GM12878 (cell line): ENCODE measurements at places on chromosomes 5 and 9.

DNA sequence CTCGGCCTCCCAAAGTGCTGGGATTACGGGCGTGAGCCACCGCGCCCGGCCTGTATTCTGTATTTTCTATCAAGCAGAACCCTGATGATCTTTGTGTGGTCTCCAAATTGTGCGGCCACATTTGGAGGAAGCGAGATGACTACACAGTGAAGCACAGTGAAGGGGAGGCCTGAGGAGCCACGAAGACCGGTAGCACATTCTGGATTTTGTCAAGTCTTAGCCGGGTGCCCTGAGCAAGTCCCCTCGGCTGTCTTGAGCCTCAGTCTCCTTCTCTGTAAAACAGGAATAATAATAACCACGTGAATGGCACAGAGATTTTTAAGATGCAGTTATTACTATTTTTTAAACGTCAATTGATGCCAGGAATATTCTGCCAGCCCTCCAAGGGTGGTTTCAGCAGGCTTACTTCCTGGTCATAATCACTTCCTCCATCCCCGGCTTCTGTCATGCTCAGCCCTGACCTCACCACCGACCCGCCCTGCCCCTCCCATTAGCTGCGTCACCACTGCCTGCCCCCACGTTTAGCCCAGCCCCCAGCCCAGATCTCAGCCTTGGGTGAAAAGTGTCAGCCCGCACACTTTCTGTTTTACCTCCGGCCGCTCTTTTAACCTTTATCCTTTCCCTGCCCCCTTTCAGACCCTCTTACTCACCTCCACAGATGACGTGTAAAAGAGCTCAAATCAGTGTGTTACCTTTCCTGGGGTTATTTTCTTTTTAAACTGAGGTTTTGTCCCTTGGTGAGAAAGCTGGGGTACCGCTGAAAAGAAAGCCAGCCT, 27.0 kb upstream of the ERGIC1 start:
- H3K4me1 ChIP-seq: peaks cover 6% of the 10 kb centered on the region
- no peaks in the 10 kb centered on the region for H3K36me3 ChIP-seq
- H3K27me3 ChIP-seq: no peaks in the 10 kb centered on the region
- peak; percentile 81 for DNase-seq
- H3K4me3 ChIP-seq: peak overlapping the region; percentile 62

GRCh38 chr9:78566521-78566920, 269.6 kb downstream of the PSAT1 start:
- H3K27ac ChIP-seq: no peak overlapping the region
- H3K27me3 ChIP-seq: no peaks in the 10 kb centered on the region
- H3K36me3 ChIP-seq: no peaks in the 10 kb centered on the region
- H3K4me1 ChIP-seq: no peaks in the 10 kb centered on the region

GRCh38 chr5:120535900-120536299, 71.8 kb downstream of the PRR16 start:
- H3K27me3 ChIP-seq: no peaks in the 10 kb centered on the region
- no peak overlapping the region for H3K4me3 ChIP-seq
- no peak overlapping the region for H3K27ac ChIP-seq
- H3K36me3 ChIP-seq: no peaks in the 10 kb centered on the region
- no peaks in the 10 kb centered on the region for H3K4me1 ChIP-seq
- DNase-seq: no peak

DNA sequence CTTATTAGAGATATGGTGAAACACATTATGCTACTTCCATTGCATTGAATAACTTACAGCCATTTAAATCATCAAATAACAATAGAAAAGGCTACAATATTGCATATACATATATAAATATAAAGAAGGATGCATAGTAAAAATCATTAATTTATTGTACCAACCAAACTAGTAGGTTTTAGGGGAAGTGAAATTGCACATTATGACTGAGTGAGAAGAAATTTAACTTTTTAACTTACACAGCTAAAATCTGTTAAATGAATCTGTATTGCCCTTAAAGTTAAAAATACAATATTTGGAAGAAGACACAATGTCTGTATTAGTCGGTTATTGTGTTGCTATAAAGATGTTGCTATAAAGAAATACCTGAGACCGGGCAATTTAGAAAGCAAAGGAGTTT, 2073.7 kb upstream of the ACO1 start:
- no peaks in the 10 kb centered on the region for H3K36me3 ChIP-seq
- no peak for DNase-seq
- H3K27ac ChIP-seq: no peak overlapping the region
- H3K27me3 ChIP-seq: no peaks in the 10 kb centered on the region
- no peak overlapping the region for H3K4me3 ChIP-seq
- H3K4me1 ChIP-seq: no peaks in the 10 kb centered on the region

DNA sequence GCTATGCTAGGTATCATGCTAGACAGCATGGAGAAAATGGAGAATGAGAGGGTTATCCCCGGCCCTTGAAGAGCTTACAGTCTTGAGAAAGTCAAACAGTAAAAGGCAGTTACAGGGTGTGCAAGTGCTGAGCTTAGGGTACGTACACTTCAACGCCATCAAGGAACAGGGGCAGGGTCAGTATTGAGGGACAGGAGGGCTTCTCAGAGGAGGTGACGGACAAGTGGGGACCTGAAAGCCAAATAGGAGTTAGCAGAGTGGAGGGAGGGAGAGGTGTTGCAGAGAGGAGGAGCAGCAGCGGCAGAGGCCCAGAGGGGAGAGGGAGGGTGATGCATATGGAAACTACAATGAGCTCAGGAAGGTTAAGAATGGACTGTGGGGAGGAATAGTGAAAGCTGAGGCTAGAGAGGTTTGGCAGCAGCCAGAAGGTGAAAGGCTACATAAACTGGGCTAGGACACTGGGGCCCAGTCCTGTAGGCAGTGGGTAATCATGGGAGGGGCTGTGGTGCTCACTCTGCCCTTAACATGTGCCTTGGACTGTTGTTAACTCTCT, 88.0 kb downstream of the NRG2 start:
- no peak overlapping the region for H3K27ac ChIP-seq
- no peaks in the 10 kb centered on the region for H3K36me3 ChIP-seq
- DNase-seq: no peak
- no peaks in the 10 kb centered on the region for H3K27me3 ChIP-seq
- H3K4me1 ChIP-seq: peaks cover 45% of the 10 kb centered on the region

DNA sequence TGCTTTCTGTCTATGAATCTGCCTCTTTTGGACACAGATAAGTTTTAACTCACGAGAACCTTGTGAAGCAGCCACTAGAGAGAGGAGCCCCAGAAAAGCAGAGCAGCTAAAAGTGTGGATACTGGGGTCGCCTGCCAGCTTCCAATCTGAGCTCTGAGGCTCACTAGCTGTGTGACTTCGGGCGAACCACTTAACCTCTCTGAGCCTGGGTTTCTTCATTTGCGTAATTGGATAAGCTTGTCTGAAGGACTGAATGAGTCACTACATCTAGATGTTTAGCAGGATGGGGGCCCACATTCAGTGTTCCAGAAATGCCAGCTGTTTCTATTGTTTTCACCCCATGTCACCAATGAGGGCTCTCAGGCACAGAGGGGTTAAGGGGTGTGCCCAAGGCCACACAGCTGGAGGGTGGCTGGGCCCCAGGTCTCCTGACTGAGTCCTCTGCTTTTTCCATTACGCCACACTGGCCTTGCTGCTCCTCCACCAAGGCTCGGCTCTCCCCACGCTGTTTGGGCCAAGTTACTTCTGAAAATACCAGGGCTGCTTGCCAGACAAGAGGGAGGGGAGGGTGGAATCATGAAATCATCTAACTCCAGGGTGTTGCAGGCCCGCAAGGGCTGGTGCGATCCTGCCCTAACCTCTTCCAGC, 36.2 kb downstream of the SH3PXD2B start:
- H3K36me3 ChIP-seq: no peaks in the 10 kb centered on the region
- H3K4me3 ChIP-seq: no peak overlapping the region
- H3K27me3 ChIP-seq: no peaks in the 10 kb centered on the region

DNA sequence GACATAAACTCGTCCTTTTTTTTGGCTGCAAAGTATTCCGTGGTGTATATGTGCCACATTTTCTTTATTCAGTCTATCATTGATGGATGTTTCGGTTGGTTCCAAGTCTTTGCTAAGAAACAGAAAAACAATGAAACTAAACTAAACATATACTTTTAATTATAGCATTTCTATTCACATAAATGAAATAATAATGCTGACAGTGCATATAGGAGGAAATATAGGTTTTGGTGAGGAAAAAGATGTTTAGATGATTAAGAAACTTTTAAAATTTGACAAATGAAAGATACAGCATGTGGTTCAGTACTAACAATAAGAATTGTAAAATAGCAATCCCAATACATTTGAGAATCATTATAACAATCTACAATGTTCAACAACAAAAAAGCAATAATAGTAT, 1094.5 kb upstream of the CDH6 start:
- no peak overlapping the region for H3K4me3 ChIP-seq
- H3K4me1 ChIP-seq: no peaks in the 10 kb centered on the region
- no peak for DNase-seq
- H3K27ac ChIP-seq: no peak overlapping the region

- peaks cover 6% of the 10 kb centered on the region for H3K27me3 ChIP-seq
- no peak overlapping the region for H3K4me3 ChIP-seq
- no peaks in the 10 kb centered on the region for H3K36me3 ChIP-seq
Measured at GRCh38 chr5:129905473-129906176, 1.4 kb downstream of the CHSY3 start.

GRCh38 chr9:34723141-34723540, 13.2 kb upstream of the CCL21 start:
- no peak for DNase-seq
- no peaks in the 10 kb centered on the region for H3K27me3 ChIP-seq
- H3K27ac ChIP-seq: no peak overlapping the region
- H3K4me3 ChIP-seq: no peak overlapping the region
- no peaks in the 10 kb centered on the region for H3K4me1 ChIP-seq

GRCh38 chr5:176166427-176166826, 71.8 kb upstream of the SIMC1 start:
- no peak overlapping the region for H3K4me3 ChIP-seq
- no peak for DNase-seq
- H3K27ac ChIP-seq: no peak overlapping the region
- H3K27me3 ChIP-seq: peaks cover 2% of the 10 kb centered on the region; the same call in 1 of the 2 replicates

DNA sequence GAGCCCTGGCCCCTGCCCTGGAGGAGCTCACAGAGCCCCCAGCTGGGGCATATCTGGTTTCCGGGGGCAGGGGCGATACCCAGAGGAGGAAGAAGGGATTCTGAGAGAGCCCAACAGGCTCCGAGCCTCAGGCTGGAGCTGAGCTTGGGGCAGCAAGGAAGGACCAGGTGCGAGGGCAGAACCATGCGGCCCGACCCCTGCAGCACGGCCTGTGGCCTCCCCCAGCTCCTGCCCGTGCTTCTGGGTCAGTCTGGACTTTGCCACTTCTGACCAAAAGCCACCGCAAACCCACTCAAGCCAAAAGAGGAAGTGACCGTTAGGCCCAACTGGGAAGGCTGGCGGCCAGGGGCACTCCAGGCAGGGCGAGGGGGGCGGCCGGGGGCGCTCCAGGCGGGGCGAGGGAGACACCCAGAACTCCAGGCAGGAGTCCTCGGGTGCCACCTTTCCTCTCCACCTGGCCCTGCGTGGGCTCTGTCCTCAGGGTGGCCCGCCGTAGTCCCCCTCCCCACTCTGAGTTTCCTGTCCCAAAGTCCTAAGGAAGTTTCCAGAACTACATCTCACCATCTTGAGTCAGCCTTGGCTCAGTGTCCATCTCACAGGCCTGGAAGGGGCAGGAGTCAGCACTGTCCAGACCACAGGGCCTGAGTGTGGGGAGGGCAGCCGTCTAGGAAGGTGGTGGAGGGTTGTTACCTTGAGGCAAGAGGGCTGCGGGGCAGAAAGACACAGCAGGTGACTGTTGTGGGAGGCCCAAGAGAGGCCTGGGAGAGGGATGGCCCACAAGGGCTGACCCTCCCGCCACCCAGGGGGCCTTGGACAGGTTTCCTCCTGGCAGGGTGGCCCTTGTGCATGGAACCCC, 946 bp upstream of the LTC4S start:
- H3K4me3 ChIP-seq: no peak overlapping the region
- no peaks in the 10 kb centered on the region for H3K27me3 ChIP-seq
- no peak for DNase-seq
- H3K27ac ChIP-seq: no peak overlapping the region
- H3K36me3 ChIP-seq: no peaks in the 10 kb centered on the region; the same call in none of the 2 replicates
- peaks cover 23% of the 10 kb centered on the region for H3K4me1 ChIP-seq

DNA sequence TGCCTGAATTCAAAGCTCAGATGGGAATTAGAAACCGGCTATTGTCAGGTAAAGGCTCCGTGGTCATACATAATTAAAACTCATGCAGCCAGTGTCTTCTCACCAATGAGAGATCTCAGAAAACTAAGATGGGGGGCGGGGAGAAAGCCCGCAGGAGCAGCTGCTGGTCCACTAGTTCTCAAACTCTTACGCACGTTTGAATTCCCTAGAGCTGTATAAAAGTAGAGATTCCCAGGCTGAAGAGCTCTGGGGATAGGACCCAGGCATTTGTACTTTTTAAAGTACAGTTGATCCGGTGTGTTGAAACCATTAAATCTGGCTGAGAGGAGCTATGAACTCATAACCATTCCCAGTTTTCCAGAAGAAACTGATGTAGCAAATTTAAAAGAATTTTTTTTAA, 68.5 kb downstream of the FRMD3 start:
- no peak overlapping the region for H3K4me3 ChIP-seq
- no peak overlapping the region for H3K27ac ChIP-seq
- no peaks in the 10 kb centered on the region for H3K27me3 ChIP-seq
- DNase-seq: no peak
- peaks cover 12% of the 10 kb centered on the region; the same call in 1 of the 2 replicates for H3K4me1 ChIP-seq
- no peaks in the 10 kb centered on the region for H3K36me3 ChIP-seq
